ENCODE measurements at places on chromosomes 13 and 19.

GRCh38 chr13:46495066-46495465 lies 57.9 kb upstream of the LRCH1 start:
- no peaks in the 10 kb centered on the region for H3K36me3 ChIP-seq
- H3K27me3 ChIP-seq, result no peaks in the 10 kb centered on the region
- H3K4me3 ChIP-seq, result no peak overlapping the region
- H3K4me1 ChIP-seq, result peaks cover 4% of the 10 kb centered on the region
- no peak for DNase-seq

- H3K4me3 ChIP-seq, result no peak overlapping the region
- peaks cover 3% of the 10 kb centered on the region for H3K36me3 ChIP-seq
- peaks cover 3% of the 10 kb centered on the region for H3K4me1 ChIP-seq
- DNase-seq, result no peak
These were observed 179.3 kb downstream of the KDM4B start for GRCh38 chr19:5147978-5148793.

- H3K27me3 ChIP-seq, result no peaks in the 10 kb centered on the region
- peak overlapping the region; percentile 79 for H3K4me3 ChIP-seq
- peaks cover 13% of the 10 kb centered on the region for H3K4me1 ChIP-seq
- H3K36me3 ChIP-seq, result no peaks in the 10 kb centered on the region
These were observed 102.3 kb upstream of the ABCC4 start for GRCh38 chr13:95403349-95404140.

- no peak overlapping the region for H3K4me3 ChIP-seq
- H3K36me3 ChIP-seq, result peaks cover 47% of the 10 kb centered on the region
- DNase-seq, result no peak
- peak overlapping the region; percentile 58 for H3K27ac ChIP-seq
These were observed 43.3 kb downstream of the NAA16 start for GRCh38 chr13:41354416-41354815.

GRCh38 chr13:45786293-45786920 lies 65.1 kb downstream of the SIAH3 start:
- H3K36me3 ChIP-seq, result no peaks in the 10 kb centered on the region
- H3K27ac ChIP-seq, result no peak overlapping the region
- no peak overlapping the region for H3K4me3 ChIP-seq
- no peaks in the 10 kb centered on the region for H3K27me3 ChIP-seq
- no peak for DNase-seq

GRCh38 chr13:55627221-55627620 lies 1513.5 kb upstream of the PRR20A start:
- no peaks in the 10 kb centered on the region for H3K27me3 ChIP-seq
- H3K27ac ChIP-seq, result no peak overlapping the region
- H3K4me1 ChIP-seq, result no peaks in the 10 kb centered on the region

- no peak overlapping the region for H3K4me3 ChIP-seq
- no peaks in the 10 kb centered on the region for H3K4me1 ChIP-seq
- H3K27ac ChIP-seq, result no peak overlapping the region
- H3K36me3 ChIP-seq, result no peaks in the 10 kb centered on the region
These were observed 166.0 kb upstream of the UBL3 start for GRCh38 chr13:30016398-30016797.

GRCh38 chr19:55198651-55199050 lies 10.7 kb downstream of the PTPRH start:
- no peak overlapping the region for H3K27ac ChIP-seq
- no peaks in the 10 kb centered on the region for H3K4me1 ChIP-seq
- no peaks in the 10 kb centered on the region for H3K36me3 ChIP-seq
- H3K27me3 ChIP-seq, result peaks cover 6% of the 10 kb centered on the region
- H3K4me3 ChIP-seq, result no peak overlapping the region

- peak; percentile 64 for DNase-seq
- no peak overlapping the region for H3K27ac ChIP-seq
- no peak overlapping the region for H3K4me3 ChIP-seq
- peaks cover 28% of the 10 kb centered on the region for H3K4me1 ChIP-seq
- no peaks in the 10 kb centered on the region for H3K27me3 ChIP-seq
These were observed 15.9 kb downstream of the ZNF787 start for GRCh38 chr19:56105090-56105701.

GRCh38 chr13:79692846-79693245 lies 211.9 kb downstream of the NDFIP2 start:
- H3K4me1 ChIP-seq, result no peaks in the 10 kb centered on the region
- peaks cover 5% of the 10 kb centered on the region for H3K27me3 ChIP-seq
- H3K4me3 ChIP-seq, result no peak overlapping the region
- no peaks in the 10 kb centered on the region for H3K36me3 ChIP-seq

DNA sequence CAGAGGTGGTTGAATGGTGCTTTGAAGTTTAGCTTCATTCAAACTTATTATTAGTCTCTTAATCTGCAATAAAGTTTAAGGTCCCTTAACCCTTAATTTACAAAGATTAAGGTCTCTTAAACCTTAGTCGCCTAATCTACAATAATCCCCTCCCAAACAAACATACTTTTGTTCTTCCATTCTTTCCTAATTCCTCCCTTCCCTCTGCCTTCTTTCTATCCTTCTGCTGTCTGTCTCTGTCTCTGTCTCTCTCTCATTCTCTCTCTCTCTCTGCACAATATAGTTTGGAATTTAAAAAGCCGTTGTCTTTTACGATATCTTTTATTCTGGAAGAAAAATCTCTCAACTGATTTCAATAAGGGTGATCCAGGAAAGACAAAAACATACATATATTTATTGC lies 1096.8 kb upstream of the ATXN8OS start:
- DNase-seq, result no peak
- no peak overlapping the region for H3K27ac ChIP-seq
- no peaks in the 10 kb centered on the region for H3K4me1 ChIP-seq
- H3K4me3 ChIP-seq, result no peak overlapping the region
- no peaks in the 10 kb centered on the region for H3K27me3 ChIP-seq

DNA sequence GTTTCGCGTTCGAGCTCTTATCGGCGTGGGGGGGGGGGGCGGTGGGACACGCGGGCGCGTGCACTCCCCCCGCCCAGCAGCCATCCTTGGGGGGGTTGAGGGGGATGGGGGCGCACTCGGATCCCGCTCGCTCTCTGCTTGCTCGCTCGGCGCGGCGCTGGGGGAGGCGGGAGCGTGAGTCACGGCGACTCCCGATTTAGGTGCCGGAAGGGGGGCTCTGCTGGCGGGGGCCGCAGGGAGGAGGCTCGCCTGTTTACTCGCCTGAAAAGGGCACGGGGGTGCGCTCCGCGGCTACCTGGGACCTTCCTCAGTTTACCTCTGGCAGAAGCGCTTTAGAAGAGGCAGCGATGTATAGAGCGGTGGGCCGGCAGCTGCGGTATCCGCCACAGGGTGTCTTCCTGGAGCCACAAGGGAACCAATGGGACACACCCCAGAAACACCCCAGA lies 1.1 kb upstream of the PDE4A start:
- peaks cover 4% of the 10 kb centered on the region for H3K36me3 ChIP-seq
- H3K27me3 ChIP-seq, result peaks cover 55% of the 10 kb centered on the region
- peaks cover 74% of the 10 kb centered on the region for H3K4me1 ChIP-seq
- H3K4me3 ChIP-seq, result peak overlapping the region; percentile 77
- H3K27ac ChIP-seq, result peak overlapping the region; percentile 81

DNA sequence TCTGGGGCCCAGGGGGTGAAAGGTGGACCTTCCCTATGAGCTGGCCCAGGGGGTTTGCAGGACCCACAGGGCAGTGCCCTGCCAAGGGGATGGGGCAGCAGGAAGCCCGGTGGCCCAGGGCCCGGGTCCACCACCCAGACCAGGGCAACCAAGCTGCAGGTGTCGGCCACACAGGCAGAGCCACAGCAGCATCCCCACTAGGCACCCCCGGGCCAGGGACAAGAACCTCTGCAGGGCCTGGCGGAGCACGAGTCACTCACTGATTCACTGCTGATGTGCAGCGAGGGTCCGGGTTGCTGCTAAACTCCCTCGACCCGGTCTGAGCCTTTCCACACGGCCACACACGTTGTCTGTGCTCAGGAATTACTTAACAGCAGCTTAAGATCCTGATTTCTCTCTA lies 8.8 kb downstream of the FZR1 start:
- no peaks in the 10 kb centered on the region for H3K27me3 ChIP-seq
- no peak overlapping the region for H3K27ac ChIP-seq
- no peak overlapping the region for H3K4me3 ChIP-seq
- no peak for DNase-seq

DNA sequence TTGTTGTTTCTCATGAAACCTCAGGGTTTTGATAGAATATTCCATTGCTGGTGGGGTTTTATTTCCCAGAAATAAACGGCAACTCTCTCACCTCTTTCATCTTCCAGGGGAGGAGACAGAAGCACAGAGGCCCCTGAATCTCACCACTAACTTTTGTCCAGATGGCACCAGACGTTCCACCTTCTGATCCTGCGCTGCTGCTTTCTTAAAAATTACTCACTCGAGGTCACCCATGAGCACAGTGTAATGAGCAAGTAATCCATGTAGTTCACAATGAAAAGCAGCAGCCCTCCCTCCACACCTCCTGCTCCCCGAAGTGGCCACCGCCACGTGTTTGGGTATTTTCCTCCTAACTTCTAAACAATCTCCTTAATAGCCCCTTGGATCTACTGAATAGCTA lies 51.3 kb downstream of the TEX29 start:
- no peak for DNase-seq
- no peak overlapping the region for H3K27ac ChIP-seq
- no peaks in the 10 kb centered on the region for H3K27me3 ChIP-seq
- no peaks in the 10 kb centered on the region for H3K36me3 ChIP-seq
- H3K4me1 ChIP-seq, result peaks cover 1% of the 10 kb centered on the region
- H3K4me3 ChIP-seq, result no peak overlapping the region

GRCh38 chr19:54355675-54356074 lies 9.1 kb downstream of the LAIR1 start:
- H3K4me1 ChIP-seq, result peaks cover 7% of the 10 kb centered on the region
- no peak overlapping the region for H3K27ac ChIP-seq
- no peak overlapping the region for H3K4me3 ChIP-seq
- H3K27me3 ChIP-seq, result peaks cover 12% of the 10 kb centered on the region

- peak overlapping the region; percentile 75 for H3K4me3 ChIP-seq
- H3K27me3 ChIP-seq, result no peaks in the 10 kb centered on the region
- H3K36me3 ChIP-seq, result peaks cover 4% of the 10 kb centered on the region
- H3K27ac ChIP-seq, result peak overlapping the region; percentile 90
- DNase-seq, result peak; percentile 75
These were observed 722 bp upstream of the ICAM1 start for GRCh38 chr19:10270180-10270615.

DNA sequence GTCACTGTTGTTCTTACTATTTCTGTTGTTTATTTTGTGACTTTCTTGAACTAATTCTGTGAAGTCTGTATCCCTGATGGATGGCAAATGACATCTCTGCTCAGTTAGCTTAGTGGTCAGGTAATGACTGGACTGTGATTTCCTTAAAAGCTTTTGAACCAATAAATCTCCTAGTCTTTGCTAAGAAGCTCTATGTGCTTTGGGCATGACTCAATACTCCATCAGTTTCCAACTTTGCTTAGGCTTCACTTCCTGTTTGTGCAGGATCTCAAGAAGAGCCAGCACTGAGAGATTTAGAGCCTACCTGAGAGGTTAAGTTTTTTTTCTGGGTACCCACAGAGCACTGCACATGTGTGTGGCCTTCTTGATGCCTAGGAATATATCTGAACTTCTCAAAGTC lies 329.7 kb upstream of the HTR2A start:
- no peak for DNase-seq
- H3K27ac ChIP-seq, result no peak overlapping the region
- H3K4me3 ChIP-seq, result no peak overlapping the region
- H3K4me1 ChIP-seq, result no peaks in the 10 kb centered on the region

- no peak overlapping the region for H3K4me3 ChIP-seq
- no peaks in the 10 kb centered on the region for H3K4me1 ChIP-seq
- H3K27me3 ChIP-seq, result no peaks in the 10 kb centered on the region
- H3K36me3 ChIP-seq, result peaks cover 3% of the 10 kb centered on the region
These were observed 25.2 kb downstream of the MARK4 start for GRCh38 chr19:45276284-45276687.

DNA sequence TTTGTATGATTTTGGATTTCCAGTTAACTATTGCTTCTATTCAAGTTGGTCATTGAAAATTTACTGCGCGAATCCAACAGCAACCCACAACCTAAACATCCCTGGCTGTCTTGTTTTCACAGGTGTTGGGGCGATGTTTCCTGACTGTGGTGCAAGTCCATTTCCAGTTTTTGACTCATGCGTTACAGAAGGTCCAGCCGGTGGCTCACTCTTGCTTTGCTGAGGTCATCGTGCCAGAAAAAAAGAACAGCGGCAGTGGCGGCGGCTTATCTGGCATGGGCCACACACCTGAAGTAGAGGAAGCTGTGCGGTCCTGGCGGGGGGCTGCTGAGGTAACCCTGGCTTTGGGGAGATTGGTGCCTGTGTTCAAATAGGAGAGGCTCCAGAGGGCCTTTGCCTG lies 45.2 kb upstream of the GPI start:
- peak overlapping the region; percentile 75 for H3K27ac ChIP-seq
- no peak overlapping the region for H3K4me3 ChIP-seq
- H3K4me1 ChIP-seq, result peaks cover 36% of the 10 kb centered on the region
- no peaks in the 10 kb centered on the region for H3K27me3 ChIP-seq
- no peak for DNase-seq

- H3K36me3 ChIP-seq, result no peaks in the 10 kb centered on the region
- no peak overlapping the region for H3K4me3 ChIP-seq
- H3K27ac ChIP-seq, result no peak overlapping the region
- peaks cover 10% of the 10 kb centered on the region for H3K27me3 ChIP-seq
- no peaks in the 10 kb centered on the region for H3K4me1 ChIP-seq
- no peak for DNase-seq
These were observed 28.8 kb upstream of the LRCH1 start for GRCh38 chr13:46523972-46524752.

GRCh38 chr19:43504426-43505185 lies at the start of gene PHLDB3:
Gene PHLDB3, minus strand, starts transcription at chr19:43504746. Its CDS starts 628 bp downstream, at chr19:43504118.
- peak within 1 kb of the TSS; percentile 89 for H3K27ac ChIP-seq
- H3K4me3 ChIP-seq, result peak within 1 kb of the TSS; percentile 83
- no peaks in the 10 kb centered on the region for H3K27me3 ChIP-seq
- DNase-seq, result peak; percentile 51
- H3K4me1 ChIP-seq, result peaks cover 33% of the 10 kb centered on the region
- H3K36me3 ChIP-seq, result peaks cover 25% of the 10 kb centered on the region

DNA sequence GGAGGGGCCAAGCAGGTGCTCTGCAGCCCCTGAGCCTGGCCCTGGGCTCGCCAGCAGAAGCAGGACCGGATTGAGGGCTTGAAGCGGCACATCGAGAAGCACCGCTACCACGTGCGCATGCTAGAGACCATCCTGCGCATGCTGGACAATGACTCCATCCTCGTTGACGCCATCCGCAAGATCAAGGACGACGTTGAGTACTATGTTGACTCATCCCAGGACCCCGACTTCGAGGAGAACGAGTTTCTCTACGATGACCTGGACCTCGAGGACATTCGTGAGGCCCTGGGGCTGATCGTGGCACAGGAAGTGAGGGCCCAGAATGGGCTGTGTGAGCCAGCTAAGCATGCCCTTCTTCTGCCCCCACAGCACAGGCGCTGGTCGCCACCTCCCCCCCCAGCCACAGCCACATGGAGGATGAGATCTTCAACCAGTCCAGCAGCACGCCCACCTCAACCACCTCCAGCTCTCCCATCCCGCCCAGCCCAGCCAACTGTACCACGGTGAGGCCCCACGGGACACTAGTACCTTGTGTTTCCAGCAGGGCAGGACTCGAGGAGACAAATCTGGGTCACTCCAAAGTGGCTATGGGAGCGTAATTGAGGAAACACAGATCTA lies 8.1 kb downstream of the CNOT3 start:
- no peak overlapping the region for H3K4me3 ChIP-seq
- DNase-seq, result no peak
- H3K4me1 ChIP-seq, result peaks cover 6% of the 10 kb centered on the region
- H3K36me3 ChIP-seq, result peaks cover 49% of the 10 kb centered on the region
- H3K27me3 ChIP-seq, result no peaks in the 10 kb centered on the region
- H3K27ac ChIP-seq, result no peak overlapping the region

GRCh38 chr13:112688560-112689302 lies 1.1 kb upstream of the ATP11A start:
- peaks cover 14% of the 10 kb centered on the region for H3K36me3 ChIP-seq
- peak overlapping the region; percentile 89 for H3K27ac ChIP-seq
- peaks cover 50% of the 10 kb centered on the region for H3K4me1 ChIP-seq

GRCh38 chr19:9323557-9323918 lies 441 bp upstream of the ZNF559 start:
- peak overlapping the region; percentile 85 for H3K4me3 ChIP-seq
- H3K4me1 ChIP-seq, result peaks cover 33% of the 10 kb centered on the region
- peak; percentile 61 for DNase-seq
